ENCODE measurements at places on chromosomes 7 and 10.

- peak; percentile 95 for DNase-seq
Observed at GRCh38 chr10:74011770-74012169, 13.9 kb downstream of the VCL start.

- no peak for DNase-seq
Observed at GRCh38 chr10:92265687-92266258, 25.1 kb downstream of the CPEB3 start.

DNA sequence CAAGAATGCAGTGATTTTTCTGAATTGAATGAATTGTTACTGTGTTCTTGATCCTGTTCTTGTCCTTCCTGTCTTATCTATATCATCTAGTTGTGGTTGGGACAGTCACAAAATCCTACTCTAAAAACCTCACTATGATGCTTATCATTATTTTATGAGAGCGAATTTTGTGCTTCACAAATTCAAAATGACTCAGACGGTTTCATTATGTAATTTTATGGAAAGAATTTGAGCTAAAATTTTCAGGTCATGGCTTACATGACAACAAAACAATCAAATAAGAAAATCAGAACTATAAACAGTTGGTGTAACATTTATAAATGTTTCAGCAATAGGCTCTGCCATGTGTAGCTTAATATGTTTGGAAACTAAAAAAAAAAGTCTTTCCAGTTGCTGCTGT, 6.9 kb downstream of the PRKAR2B start:
- peak; percentile 14 for DNase-seq

GRCh38 chr7:80748363-80749042, 110.1 kb downstream of the CD36 start:
- peak; percentile 51 for DNase-seq

GRCh38 chr10:129758207-129759021, 205.7 kb downstream of the EBF3 start:
- DNase-seq = no peak

GRCh38 chr7:48090095-48090805, 1.2 kb downstream of the UPP1 start:
- DNase-seq = peak; percentile 56

DNA sequence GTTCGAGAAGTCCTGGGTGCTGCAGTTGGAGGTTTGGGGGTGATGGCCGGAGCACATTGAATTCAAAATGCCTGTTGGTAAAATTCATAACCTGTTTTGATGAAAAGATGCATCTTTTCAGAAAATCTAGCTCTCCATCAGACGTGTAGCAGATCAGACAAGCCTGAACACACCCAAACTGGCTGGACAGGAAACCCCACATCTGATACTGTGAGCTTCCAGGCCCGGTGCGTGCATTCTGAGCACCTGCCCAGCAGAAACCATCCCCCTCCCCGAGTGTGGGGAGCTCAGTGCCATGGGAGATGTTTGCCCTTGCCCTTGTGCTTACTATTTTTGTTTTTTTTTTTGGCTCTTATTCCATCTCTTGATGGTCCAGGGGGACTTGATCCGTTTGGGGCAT, 417.1 kb downstream of the TCERG1L start:
- DNase-seq = no peak

DNA sequence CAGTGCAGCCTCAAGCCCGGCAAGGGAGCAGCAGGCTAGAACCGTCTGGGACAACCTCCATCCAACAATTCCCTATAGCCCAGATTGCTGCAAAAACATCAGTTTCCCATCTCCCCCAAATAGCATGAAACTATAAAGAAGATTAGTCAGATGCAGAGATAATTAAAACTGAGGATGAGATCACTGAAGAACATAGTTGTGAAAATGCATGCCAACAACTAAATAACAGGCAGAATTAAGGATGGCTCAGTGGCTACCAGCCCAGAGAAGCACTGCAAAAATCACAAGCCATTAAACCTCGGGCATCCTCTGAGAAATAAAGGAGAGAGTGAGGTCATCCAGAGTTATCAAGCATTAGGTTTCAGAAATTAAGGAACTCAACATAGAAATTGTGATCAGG, 427.1 kb downstream of the TNS3 start:
- no peak for DNase-seq

GRCh38 chr7:2515424-2516193, 4.0 kb upstream of the LFNG start:
- no peak for DNase-seq

DNA sequence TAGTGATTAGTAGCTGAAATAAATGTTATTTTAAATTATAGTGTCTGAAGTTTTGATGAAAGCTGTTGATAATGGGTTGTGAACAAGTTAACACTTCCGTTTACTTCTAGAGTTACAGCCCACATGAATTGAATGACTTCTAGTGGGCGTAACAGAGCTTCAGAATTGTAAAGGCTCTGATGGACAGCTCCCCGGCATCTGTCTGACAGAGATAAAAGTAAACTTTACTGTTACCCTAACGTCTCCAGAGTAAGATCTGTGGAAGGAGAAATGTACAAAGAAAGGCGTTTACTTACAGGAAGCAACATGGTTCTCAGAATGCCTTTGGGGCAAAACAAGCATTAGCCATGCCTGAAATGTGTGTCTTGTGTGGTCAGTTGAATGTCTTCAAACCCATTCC, 124.4 kb downstream of the ADARB2 start:
- DNase-seq = no peak

DNA sequence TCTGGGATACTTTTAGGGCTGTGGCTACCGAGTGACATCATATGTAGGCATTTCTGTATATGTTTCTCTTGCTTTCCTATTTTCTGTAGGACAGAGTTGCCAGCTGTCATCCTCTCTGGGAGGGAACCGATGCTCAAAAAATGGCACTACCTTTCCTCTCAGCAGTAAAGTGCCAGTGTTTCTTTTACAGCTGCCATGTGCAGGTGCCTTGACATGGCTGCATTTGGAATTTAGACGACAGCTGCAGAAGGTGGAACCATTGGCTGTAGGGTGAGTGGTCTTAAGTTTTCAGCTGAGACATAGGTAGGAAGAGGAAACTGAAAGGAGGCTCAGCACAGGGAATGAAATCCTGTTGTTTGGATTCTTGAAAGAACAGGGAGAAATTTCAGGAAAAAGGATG, 20.2 kb upstream of the RPA3 start:
- no peak for DNase-seq

GRCh38 chr7:119545118-119545517, 727.9 kb upstream of the KCND2 start:
- DNase-seq = peak; percentile 17

GRCh38 chr7:158595068-158595467, 7.4 kb upstream of the PTPRN2 start:
- peak; percentile 18 for DNase-seq

DNA sequence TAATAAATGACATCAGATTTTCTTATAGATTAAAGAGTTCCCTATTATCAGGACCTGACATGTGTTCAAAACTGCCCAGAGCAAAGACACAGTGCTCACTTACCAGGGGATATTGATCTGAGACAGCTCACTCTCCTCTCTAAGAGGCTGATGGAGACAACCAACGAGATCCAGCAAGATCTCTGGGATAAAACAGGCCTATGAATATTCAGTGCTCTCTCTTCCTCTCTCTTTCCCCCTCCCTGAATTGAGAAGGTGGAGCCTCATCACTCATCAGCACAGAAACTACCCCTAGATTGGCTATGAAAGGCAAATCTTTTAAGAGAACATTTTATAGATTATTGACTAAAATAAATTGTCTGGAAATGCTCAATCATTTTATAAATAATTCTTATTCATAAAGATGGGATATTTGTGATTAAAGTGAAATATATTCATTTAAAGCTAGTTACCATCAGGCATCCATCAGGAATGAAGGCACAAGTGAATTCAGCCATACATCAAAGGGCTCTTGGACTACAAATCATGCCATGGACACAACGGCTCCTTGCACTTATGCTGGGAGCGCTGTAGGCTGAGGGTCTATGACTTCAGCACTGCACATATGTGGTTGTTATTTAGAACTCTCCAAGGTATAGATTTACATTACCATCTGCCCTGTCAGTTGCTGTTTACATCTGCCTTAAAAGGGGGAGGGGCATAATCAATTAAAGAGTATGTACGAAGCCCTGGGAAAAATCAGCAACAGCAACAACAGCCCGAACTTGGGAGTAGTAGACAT, 3.4 kb upstream of the PPP1R17 start:
- no peak for DNase-seq

DNA sequence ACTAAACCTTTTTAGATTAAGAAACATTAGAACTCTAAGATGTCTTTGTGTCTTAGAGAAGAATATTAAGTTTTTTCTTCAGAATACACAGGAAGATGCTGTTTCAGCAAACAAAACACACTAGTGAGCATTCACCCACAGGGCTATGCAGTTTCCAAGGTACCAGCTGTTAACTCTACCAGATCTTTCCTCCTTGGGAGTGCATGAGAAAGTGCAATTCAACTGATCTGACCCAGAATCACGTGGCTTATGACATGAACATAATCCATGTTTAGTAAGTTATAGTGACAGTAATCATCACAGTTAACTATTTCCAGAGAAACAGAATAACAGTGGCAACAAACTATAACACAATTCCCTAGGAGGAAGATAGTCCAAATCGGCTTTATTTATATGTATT, 270.7 kb downstream of the CACNA2D1 start:
- peak; percentile 43 for DNase-seq

GRCh38 chr7:23894892-23895569, 185.0 kb downstream of the STK31 start:
- DNase-seq = no peak

DNA sequence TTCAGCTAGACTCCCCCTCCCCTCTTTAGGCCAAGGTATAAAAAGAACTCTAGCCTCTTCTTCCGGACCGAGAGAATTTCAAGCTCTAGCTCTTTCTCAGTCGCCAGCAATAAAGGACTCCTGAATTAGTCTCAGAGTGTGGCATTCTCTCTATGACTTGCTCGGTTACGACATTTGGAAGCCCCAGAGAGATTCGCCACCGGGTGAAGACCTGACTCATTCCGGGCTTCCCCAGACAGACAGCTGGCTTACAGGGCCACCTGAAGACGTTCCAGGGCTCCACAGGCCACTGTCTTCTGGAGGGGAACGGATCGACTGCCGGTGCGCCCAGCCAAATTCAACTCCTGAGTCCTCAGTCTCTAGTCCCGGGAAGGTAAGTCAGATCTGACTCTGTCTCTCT, at the start of gene AKR1B15:
Gene AKR1B15, plus strand, starts transcription at position 234 of the 400 bp plus-strand sequence. CDS start 15,510 bp downstream, outside the sequence.
- peak; percentile 39 for DNase-seq

DNA sequence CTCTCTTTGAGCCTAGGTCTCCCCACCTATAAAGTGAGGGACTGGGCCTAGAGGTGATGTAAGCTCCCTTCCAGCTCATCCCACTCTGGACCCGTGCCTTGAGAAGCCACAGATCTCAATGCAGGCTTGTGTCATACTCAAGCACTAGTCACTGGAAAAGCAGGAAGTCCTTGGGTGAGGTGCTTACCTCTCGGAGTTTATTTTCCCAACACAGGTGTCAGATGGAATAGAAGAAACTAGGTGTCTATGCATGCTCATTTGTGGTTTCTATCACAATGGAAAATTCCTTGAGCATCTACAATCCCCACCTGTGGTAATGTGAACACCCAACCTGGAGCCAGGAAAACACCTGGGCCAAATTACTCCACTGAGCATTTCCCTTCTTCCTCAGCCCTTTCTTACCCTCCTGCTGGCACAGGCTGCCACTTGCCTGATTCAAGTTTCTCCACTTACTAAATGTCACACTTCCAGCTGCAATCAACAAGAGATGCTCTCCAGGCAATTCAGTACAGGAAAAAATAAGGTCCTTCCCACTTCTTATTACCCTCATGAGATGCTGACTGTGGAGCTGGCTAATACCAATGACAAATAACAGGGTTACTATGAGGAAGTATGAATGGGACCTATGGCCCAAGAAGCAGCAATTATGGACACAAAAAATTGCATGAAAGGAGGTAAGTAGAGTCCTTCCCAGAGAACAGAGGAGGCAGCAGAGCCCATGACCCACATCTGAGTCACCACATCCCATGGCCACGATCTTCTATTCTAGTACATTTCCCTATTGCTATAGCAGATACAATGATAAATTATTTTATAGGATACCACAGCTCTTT, 13.1 kb downstream of the LSM5 start:
- DNase-seq = no peak

- DNase-seq = no peak
Observed at GRCh38 chr10:59290448-59290847, 71.9 kb downstream of the FAM13C start.

- DNase-seq = no peak
Observed at GRCh38 chr7:98974205-98974604, 95.9 kb downstream of the TRRAP start.

DNA sequence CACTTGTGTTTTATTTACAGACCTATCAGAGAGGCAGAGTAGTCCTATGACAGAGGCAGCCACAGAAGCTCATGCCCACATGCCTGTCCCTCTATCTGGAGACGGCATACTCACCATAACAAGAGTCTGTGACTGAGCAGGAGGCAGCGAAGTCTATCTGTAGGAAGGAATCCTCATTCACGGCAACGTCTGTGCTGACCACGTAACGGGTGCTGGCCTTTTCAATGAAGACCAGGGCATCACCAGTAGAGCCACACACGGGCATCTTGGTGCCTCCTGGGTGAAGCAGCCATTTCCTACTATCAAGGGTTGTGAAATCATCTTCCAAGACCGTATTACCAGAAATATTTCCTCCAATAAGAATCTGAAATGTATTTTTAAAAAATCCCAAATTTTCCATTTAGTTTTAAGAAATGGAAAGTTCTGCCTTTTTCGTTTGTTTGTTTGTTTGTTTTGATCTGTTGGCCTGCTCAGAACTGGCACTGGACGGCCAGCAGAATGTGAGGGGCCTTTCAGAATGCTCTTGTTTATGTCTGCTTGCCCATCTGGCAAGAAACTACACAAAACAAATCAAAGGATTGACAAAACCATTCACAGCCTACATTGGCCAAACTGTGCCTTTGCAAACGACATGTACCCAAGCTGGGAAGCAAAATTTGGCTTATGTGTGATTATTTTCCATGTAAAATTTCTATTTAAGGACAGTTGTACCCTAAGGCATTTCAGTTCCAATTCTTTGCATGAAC, 93.1 kb upstream of the SLC26A5 start:
- no peak for DNase-seq

DNA sequence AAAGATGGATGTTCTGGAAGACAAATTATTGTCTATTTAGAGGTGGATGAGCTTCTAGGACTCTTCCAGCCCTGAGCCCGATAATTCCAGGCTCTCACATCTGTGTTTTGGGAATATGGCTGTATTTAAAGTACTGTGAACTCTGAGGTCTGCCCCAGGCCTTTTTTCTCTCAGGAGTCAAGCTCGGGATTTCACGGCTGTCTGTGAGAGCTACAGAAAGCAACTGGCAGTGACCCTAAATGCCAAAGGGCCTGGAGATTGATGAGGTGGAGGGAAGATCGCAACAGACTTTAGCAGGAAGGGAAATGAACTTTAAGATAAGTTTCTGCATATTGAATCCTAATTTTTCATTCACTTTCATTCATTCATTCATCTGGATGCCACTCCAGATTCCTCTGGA, 51.0 kb upstream of the COL13A1 start:
- DNase-seq = no peak

DNA sequence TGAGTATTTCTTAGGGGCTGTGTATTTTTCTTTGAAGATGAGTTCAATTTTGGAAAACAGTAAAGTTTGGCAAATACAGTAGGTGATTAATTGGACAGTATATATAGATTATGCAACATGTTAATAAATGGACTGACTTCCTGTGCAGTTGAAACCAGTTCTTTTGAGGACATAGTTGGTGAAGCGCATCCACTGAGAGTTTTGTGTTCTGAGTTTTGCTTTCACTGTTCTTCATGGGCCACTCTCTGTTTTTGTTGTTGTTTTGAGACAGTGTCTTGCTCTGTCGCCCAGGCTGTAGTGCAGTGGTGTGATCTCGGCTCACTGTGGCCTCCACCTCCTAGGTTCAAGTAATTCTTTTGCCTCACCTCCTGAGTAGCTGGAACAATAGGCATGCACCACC, 109.0 kb downstream of the SDHAF3 start:
- no peak for DNase-seq

Measured in choroid plexus epithelial cell (primary cell).